ENCODE measurements at places on chromosomes 4 and X.

- no peak for DNase-seq
These were observed 95.5 kb upstream of the CPEB2 start for GRCh38 chr4:14906805-14907204.

GRCh38 chr4:41429280-41429669 is 108.7 kb upstream of the LIMCH1 start:
- no peak for DNase-seq

DNA sequence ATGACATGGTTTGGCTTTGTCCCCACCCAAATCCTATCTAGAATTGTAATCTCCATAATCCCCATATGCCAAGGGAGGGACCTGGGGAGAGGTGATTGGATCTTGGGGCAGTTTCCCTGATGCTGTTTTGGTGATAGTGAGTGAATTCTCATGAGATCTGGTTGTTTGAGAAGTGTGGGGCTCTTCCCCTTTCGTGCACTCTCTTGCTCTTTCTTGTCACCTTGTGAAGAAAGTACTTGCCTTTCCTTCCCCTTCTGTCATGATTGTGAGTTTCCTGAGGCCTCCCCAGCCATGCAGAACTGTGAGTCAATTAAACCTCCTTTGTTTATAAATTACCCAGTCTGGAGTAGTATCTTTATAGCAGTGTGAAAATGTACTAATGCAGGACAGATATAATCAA is 36.4 kb upstream of the FREM3 start:
- DNase-seq: no peak

- no peak for DNase-seq
These were observed 24.6 kb downstream of the GPC4 start for GRCh38 chrX:133390676-133391075.

DNA sequence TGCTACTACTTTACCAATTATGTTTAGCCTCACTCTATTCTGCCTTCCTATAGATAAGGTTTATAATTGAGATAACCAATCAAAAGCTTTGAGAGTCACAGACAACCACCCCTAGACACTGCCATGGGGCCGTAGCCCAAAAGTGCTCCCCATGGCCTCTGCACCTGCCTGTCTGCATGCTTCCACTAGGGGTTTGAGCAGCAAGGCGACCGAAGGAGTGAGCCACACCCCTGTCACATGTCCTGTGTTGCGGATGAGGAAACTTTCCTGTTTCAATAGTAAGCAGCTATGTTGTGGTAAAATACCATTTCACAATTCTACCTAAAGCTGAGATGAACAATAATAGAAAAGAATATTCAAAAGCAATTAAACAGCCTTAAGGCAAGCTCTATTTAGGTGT is 856.0 kb upstream of the FRG1 start:
- no peak for DNase-seq

GRCh38 chr4:112279882-112280315 is 5.8 kb downstream of the TIFA start:
- DNase-seq: no peak

DNA sequence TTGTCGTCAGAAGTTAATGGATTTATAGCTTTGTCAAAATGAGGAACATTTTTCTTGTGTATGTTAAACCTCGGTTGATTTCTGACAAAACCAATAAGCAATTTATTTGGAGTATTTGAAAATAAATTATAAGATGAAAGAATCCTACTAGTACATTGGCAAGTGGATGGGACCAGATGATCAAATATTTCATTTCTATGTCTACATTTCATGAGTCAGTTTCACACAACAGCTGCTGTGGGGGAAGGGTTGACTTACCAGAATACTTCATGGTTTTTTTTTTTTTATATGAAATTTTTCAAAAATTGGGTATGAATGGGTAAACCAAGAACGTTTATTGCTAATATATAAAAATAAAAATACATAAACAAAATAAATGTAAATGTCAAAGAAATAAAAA is 39.4 kb downstream of the RAPGEF2 start:
- no peak for DNase-seq

DNA sequence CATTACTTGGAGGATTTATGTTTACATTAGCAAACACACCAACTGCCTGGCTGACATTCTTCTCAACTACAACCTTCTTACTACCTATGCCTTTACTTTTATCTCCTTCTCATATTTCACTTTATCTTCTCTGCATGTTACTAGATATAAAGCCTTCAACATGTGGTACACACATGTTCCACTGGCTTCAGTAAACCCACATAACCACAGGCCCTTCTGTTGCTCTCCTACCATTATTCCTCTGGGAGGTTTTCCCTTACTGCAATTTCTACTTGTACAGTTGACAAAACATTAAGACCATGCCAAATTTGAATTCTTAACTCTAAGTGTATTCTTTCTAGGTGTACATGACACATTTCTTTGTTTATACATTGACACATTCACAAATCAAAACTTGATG is 133.1 kb downstream of the ARAP2 start:
- DNase-seq: no peak

DNA sequence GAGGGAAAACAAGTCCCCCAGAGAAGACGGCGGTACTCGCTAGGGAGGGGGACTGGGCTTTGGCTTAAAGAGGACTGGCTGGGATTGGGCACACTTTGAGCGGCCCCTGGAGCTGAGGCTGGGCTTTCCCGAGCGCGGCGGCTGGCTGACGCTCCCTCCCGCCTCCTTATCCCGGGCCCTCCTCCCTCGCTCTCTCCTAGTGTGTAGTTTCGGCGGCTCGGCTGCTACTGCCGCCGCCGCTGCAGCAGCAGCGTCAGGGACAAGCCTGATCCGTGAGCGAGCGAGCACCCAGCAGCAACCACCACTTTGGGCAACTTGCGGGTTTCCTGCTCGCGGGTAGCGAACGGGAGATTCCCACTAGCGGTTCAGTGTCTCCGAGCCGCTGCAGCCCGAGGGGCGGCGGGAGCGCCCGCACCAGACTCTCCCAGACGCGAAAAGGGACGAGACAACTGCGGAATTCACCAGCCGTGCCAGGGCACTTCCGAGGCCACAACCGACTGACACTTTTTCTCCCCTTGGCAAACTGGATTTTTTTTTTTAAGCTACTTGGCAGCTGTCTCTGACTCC is 632 bp upstream of the PCDH7 start:
- DNase-seq: peak; percentile 58

GRCh38 chr4:37095925-37096324 is 148.6 kb upstream of the NWD2 start:
- no peak for DNase-seq

DNA sequence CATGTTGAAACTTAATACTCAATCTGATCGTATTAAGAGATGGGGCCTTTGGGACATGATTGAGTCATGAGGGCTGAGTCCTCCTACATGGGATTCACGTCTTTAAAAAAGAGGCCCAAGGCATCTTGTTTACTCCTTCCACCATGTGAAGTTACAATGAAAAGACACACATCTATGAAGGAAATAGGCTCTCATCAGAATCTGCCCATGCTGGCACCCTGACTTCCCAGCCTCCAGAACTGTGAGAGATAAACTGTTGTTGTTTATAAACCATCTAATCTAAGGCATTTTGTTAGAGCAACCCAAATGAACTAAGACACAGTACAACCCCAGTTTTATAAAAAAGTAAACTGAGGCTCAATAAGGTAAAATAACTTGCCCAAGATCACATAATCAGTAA is 32.3 kb downstream of the PPP3CA start:
- DNase-seq: no peak

DNA sequence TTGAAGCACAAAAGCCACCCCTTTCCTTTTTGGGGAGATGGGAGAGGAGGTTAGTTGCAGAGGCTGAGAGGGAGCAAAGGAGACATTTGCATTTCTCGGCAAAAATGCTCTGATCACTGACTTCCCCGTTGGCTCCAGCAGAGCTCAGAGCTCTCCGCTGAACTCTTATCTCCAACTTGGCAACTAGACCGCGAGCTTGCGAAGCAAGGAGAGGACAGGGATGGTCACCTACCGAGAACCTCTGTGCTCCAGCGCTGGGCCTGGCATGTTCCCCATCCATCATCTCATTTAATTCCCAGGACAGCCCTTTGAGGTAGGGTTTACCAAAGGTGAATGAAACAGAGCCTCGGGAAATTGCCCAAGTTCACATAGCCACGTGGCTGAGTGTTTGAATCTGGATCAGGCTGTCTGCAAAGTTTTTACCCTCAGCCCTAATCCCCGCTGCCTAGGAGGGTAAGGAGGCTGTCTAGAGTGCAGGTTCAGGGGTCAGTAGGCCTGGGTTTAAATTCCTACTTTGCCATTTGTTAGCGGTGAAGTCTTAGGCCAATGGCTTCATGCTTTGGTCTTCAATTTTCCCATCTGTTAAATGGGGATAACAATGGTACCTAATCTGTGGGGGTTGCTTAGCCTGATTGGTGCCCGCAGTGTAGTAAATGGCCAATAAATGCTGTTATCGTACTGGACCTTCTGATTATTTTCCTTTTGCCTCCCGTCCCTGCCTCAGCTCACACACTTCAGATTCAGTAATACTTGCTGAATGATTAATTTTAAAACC is 3.8 kb upstream of the CITED1 start:
- no peak for DNase-seq

DNA sequence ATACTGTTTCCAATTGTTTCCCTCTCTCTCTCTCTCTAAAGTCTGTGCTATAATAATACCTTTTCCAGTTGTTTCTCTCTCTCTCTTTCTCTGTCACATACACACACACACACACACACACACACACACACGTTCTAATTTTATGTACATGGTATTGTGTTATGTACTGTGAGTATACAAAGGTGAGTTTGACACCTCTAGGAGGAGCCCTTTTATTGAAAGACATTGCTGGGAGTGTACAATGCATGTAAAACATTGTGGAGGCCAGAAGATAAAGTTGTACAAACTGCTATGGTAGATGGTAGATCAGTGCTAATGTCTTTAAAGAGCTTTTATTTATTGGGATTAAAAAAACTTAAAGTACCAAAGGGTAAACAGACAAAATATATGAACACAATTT is 53.6 kb downstream of the BLTP1 start:
- DNase-seq: no peak

DNA sequence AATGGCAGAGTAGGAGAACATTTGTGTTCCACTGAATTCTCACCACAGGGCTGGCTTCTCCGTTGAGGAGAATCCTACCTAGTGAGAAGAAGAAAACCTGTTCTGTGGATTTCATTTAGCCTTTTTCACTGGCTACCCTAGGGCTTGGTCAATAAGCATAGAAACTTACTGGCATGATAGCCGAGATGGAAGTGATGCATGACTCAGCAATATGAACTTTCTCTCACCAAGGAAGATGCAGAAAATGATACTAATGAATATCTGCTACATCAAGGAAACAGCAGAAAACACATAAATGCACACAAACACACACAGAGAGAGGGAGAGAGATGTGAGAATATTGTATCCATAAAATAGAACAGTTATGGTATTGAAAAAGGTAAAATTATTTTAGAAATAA is 216.3 kb downstream of the HHIP start:
- DNase-seq: no peak

DNA sequence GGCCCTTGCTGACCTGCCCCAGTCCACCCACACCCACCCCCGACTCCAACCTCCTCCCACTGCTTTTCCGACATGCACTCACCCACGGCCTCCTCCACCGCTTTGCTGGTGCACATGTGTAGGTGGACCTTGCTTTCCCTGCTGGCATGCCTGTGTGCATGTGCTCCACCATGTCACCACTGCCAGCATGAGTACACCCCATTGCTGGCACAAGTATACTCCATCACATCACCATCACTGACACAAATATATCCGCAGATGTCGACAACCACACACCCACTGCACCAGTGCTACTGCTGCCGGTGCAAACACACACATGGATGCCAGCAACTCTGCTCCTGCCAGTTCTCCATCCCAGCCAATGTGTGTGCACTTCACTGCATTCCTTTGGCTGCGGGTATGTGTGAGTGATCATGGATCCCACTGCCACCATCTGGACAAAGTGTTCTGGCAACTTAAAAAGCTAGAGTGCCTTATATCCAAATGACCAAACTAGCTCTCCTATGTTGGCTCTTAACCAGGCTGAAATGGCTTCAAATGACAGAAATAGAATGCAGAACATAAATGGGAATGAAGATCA is 1072.3 kb downstream of the RAPGEF2 start:
- no peak for DNase-seq

- DNase-seq: no peak
These were observed 42.0 kb downstream of the ANXA5 start for GRCh38 chr4:121654738-121655137.

GRCh38 chr4:24032371-24032989 is 142.6 kb upstream of the PPARGC1A start:
- no peak for DNase-seq

DNA sequence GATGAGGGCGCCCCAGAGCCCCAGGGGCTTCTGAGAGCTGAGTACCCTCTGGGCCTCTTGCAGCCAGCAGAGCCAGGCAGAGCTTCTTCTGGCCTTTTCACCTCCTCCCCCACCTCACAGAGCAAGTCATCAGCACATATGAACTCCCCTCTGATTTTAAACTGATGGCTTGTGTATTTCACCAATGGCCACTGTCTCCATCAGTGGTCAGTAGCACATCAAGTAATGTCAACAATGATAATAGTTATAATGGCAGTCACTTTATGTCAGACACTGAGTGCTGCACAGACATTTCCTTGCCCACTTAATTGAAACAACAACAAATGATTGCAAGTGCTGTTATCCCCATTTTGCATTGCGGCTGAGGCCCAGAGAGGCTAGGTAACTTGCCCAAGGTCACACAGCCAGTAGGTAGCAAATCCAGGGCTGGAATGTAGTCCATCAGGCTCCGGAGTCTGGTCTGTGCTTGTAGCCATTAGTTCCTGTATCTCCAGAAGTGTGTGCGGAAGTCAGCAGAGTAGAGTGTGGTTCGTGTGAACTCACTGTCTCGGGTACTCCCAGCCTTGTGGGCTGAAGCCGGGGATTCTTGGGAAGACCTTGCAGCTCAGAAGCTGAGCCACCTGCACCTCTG is 3.0 kb downstream of the ATP2B3 start:
- DNase-seq: no peak

- DNase-seq: no peak
These were observed 255.5 kb downstream of the CHIC1 start for GRCh38 chrX:73818200-73819116.

DNA sequence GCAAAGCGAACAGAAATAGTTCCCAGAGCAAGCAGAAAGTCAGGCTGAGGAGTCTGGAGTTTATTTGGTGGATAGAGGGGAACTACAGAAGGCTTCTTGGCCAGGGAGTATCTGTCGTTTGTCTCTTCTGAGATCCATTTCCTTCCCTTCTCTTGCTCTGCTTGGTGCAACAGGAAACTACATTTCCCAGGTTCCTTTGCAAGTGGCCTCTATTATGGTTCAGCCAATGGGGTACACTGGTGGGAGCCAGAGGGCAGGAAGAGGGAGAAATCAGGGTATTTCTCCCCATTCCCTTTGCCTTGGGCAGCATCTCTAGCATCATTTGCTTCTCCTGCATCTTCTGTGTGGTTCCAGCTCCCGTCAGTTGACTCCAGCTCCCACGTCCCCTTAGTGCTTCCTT is 142.1 kb downstream of the BCOR start:
- DNase-seq: no peak

GRCh38 chr4:5980436-5981155 is 37.6 kb downstream of the C4orf50 start:
- no peak for DNase-seq

GRCh38 chr4:142574306-142574705 is 271.8 kb downstream of the INPP4B start:
- DNase-seq: no peak

GRCh38 chrX:12548341-12548740 is 242.9 kb upstream of the PRPS2 start:
- no peak for DNase-seq
